ENCODE measurements at places on chromosomes 7 and 10.

DNA sequence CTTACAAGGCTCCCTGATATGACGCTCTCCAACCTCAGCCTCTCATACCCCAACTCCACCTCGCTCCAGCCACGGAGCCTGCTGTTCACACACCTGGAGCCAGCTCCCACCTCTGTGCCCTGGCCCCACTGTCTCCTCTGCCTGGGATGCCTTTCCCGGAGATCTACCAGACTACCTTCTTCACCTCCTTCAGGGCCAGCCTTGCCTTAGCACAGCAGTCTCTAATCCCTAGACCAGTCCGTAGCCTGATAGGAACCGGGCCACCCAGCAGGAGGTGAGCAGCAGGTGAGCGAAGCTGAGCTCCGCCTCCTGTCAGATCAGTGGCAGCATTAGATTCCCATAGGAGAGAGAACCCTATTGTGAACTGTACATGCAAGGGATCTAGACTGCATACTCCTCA is 23.2 kb upstream of the SMURF1 start:
- no peak for DNase-seq

DNA sequence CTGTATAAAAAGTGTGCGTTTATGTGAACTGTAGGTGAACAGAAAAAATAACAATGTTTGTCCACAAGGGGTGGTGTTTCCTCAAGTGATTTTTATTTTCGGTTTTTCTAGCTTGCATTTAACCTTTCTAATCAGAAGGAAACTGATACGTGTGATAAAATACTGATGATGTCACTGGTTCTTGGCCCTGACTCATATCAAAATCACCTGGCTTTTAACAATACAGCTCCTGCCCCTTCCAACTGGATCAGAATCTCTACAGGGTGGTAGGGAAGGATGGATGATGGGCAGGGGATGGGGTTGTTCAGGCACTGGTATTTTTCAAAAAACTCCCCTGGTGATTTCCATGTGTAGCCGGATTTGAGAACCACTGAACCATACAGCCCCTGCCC is 10.9 kb downstream of the NPFFR1 start:
- no peak for DNase-seq

DNA sequence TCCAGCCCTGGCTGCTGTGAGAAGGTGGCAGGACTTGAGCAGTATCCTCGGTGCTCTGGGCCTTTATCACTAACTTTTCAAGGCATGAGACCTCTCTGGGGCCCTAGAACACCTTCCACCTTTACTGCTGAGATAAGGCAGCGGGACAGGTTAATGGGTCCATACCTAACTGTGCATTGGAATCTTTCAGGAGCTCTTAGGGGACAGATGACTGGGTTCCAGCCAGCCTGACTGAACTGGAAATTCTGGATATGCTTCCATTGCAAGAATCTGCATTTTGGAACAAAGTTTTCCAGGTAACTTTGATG is 73.0 kb downstream of the ATXN7L1 start:
- DNase-seq = no peak

GRCh38 chr7:117986645-117987269 is 113.5 kb upstream of the CTTNBP2 start:
- no peak for DNase-seq

GRCh38 chr7:148436135-148436534 is 154.4 kb upstream of the C7orf33 start:
- DNase-seq = no peak

GRCh38 chr10:86684331-86685097 is 16.2 kb downstream of the LDB3 start:
- DNase-seq = no peak

DNA sequence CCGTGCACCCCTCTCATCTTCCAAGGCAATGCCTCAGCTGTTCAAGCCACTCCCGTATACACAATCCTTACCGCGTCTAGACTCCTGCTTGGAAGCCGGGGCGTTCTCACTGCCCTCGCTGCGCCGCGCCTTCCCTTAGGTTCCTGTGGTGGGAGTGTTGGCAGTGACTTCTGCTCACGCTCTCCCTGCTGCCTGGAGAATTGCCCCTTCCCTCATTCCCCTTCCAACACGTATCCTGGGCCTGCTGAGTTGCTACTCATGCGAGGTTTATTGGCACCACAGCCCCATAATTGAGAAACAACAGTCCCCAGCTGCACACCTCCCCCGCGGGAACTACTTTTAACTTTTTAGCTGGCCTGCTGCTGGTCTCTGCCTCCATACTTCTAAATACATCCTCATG is 31.9 kb downstream of the RBM17 start:
- no peak for DNase-seq

- DNase-seq = no peak
Measured at GRCh38 chr10:408236-408635, 273.0 kb downstream of the ZMYND11 start.

DNA sequence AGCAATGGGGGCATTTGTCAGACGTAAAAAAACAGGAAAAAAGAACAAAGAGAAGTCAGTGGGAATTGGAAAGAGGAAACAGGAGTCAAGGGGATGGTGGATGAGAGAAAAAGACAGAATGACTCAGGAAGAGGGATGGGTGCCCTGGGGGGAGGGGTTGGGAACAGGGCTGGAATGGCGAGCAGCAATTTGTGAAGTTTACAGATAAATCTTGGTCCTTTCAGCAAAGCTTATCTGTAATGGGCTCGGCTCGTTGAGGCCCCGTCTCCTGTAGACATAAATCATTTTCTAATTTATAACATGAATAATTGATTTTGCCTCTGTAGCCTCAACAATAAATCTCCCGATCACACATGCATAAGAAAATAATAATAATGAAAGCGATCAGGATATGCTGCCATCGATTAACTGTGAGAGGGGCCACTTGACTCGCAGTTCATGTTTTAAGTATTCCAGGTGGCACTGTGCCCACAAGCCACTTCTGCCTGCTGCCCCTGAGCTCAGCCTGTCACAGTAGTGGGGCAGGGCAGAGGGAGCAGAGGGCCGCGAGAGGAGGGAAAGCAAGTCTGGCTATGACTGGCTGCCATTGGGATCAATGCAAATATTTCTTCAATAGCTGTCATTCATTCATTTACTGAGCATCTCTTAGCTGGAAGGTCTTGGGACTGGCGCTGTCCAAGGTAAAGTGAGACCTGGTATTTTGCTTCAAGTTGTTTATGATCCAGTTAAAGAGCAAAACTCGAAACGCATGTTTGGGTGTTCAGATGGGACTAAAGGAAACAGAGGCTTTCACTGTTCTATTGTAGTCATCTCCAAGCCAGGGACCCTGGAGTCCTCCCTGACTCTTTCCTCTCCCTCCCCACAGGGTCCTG is 47.4 kb upstream of the R3HCC1L start:
- no peak for DNase-seq

DNA sequence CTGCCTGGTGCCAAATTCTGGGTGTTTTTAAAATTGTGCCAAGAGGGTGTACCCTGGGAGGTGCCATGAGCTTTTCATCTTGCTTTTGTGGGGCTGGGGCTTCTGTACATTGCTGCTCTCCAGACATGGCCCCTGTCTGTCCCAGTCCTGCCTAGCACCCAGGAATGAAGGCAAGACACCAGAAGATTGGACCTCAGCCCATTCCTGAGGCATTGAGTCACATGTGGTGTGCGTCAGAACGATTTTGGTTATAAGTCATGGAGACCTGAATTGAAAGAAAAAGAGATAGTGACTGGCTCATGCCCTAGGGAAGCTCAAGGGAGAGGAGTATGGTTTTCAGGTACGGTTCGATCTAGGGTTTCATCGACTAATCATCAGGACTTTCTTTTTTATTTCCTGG is 493.2 kb downstream of the TYW1 start:
- DNase-seq = no peak

DNA sequence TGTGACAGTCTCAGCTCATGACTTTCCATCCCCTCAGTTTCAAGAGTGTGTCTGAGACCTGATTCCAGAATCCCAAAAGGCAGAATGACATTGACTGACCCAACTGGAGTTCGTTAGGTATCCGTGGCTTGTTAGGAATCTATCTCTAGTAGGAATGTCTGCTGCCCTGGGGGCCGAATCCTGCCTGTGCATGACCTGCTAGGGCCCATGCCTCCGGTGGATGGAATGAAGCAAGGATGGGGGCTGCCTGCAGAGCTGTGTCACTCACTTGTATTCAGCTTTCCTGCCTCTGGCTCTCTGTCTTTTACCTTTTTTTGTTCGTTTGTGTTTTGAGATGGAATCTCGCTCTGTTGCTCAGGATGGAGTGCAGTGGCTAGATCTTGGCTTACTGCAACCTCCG is 129.5 kb downstream of the SDK1 start:
- DNase-seq = no peak

GRCh38 chr7:17234398-17235031 is 63.9 kb upstream of the AHR start:
- DNase-seq = peak; percentile 49

DNA sequence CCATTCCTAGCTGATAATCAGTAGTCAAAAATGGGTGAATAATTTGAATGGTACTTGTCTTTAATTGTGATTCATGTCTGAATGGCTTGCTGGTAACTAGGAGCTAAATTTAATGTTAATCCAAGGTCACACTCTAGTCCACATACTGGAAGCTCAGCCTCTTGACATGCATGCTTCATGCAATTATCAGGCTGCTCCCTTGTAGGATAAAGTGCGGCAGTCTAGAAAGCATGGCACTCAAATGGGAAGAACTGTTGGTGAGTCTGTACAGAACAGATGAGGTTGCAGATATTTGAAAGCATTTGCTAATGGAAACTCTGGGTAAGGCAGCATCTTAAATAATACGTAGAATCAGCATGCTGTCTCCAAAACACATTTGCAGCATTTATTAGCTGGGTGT is 499.4 kb downstream of the AUTS2 start:
- DNase-seq = no peak

DNA sequence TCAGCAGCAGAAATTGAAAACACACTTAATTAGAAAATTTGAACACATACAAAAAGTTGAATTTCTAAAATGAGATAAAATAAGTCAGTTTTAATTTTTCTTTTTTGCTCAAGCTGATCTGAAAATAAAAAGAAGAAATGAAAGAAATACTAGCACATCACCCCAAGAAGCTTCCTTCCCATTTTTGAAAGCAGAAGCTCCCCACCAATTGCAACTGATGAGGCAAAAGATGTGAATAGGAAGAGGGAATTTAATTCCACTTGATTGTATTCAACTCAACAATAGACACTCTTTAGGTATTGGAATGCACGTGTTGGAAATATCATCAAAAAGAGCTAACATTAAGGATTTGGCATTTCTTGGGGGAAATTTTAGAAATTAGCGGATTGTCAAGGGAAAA is 175.8 kb downstream of the TRIL start:
- DNase-seq = no peak

DNA sequence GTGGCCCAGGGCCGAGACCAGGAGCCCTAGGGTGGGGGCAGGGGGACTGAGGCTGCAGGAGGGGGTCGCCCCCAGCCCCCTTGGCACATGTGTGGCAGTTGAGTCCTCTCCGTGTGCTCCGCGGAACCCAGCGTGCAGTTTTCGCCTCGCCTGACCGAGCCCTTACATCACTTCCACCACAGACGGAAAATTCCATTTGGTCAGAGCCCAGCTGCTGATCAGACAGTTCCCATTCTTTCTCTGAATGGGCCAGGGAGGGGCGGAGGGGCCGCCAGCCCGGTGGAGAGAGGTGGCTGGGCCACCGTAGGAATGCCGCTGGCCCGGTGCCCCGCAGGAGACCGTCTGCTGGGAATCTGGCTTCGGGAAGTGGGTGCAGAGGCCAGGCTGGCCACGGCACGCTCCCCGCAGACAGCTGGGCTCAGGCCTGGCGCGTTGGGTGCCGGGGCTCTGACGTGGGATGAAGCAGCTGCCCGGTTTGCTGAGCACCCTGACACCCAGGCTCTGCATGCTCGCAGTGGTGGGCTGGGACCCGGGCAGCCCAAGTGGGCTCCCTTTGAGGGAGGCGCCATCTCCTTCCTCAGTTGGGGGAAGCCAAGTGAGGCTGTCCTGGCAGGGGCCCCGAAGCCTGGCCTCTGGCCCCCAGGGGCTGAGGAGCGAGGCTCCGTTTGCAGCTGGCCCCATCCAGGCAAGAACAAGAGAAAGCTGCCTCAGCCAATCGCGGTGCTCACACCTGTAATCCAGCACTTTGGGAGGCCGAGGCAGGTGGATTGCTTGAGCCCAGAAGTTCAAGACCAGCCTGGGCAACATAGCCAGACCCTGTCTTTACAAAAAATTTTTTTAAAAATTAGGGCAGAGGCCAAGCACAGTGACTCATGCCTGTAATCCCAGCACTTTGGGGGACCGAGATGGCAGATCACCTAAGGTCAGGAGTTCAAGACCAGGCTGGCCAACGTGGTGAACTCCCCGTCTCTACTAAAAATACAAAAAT is 9.9 kb downstream of the TTYH3 start:
- no peak for DNase-seq

DNA sequence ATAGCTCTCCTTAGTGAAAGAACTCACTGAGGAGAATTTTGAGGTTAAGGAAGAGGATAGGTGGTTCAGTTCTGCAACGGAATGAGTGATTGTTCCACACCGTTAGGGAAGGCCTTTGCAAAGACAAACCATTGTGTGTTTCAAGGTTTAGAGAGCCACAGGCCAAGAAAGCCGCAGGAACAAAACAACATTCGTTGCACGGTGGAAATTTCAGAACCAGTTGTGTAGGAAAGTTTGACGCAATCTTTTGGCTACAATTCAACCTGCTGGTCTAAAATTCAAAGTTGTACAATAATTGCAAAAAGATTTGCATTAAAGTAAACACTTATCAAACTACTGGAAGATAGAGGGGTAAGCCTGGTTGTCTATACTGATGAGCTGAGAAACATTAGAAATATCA is 91.4 kb downstream of the FAM107B start:
- DNase-seq = no peak
